Caco-2 (cell line): ENCODE measurements at places on chromosomes 11 and 22. TPM values are rescaled to one million over a fixed set of nuclear protein-coding genes. Genes with fewer than 3 reads are reported as not detected.

DNA sequence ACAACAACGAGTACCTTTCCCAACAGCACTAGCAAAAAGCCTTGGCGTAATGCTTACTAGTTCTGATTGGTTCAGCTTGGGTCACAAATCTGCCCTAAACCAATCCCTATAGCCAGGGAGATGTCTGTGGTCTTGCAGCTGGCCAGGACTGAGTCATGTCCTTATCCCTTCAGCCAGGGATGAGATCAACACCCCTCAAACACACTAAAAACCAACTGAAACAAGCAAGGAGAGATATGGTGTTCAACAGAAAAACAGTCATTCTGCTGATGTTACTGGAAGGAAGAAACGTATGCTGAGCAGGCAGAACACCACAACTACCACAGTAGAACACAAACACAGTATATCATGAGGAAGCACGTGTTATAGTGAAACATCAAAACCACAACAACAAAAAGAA is 375.6 kb downstream of the LARGE1 start:
- DNase-seq = no peak
- H3K4me3 ChIP-seq = no peak overlapping the region

GRCh38 chr22:29524442-29525191 is 28.9 kb downstream of the THOC5 start:
- peaks cover 10% of the 10 kb centered on the region for H3K36me3 ChIP-seq
- H3K4me1 ChIP-seq = no peaks in the 10 kb centered on the region; the same call in 1 of the 2 replicates
- H3K27ac ChIP-seq = peak overlapping the region; percentile 66

DNA sequence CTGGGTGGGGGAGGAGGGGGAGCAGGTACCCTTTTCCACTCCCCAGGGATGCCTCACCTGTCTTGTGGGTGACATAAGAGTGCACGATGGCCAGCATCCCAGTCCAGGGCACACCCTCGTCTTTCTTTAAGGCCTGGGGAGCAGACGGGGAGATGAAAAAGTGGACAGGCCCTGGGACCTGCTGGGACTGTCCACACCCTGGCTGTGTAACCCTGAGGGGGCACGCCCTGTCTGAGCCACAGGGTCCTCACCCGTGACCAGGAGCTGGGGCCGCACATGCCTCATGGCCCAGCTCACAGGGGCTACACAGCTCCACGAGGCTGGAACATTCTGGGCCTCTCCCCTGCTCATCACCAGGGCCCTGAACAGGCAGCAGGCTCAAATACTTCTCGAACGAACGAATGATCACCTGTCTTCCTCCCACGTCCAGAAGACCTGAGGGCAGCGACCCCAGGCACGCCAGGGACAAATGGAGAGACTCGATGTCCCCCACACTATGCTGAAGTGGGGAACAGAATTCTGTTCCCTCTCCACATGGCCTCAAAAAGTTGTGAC is 123.9 kb downstream of the PHF21B start:
- no peaks in the 10 kb centered on the region for H3K27me3 ChIP-seq
- no peaks in the 10 kb centered on the region for H3K4me1 ChIP-seq
- DNase-seq = no peak
- no peak overlapping the region for H3K4me3 ChIP-seq

GRCh38 chr11:96263238-96263763 is 79.7 kb downstream of the MAML2 start:
- no peak for DNase-seq
- peak overlapping the region; percentile 41 for H3K27ac ChIP-seq
- no peak overlapping the region for H3K4me3 ChIP-seq
- H3K36me3 ChIP-seq = no peaks in the 10 kb centered on the region
- H3K27me3 ChIP-seq = no peaks in the 10 kb centered on the region
- H3K4me1 ChIP-seq = peaks cover 23% of the 10 kb centered on the region

DNA sequence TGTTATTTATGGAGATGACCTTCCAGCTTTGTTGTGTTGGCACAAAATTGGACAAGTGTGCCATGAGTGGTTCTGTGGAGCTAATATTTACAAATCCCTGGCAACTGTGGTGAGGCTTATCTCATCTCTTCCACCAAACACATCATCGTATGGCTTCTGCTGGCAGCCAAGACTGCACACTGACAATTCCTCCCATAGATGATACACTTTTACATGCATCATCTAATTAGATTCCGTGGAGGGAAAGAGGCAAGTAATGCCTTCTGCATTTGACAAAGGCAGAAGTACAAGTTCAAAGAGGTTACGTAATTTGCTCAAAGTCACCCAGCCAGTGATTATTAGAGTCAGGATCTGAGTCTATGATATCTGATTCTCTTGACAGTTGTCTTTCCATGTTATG is 62.7 kb upstream of the KIRREL3 start:
- no peaks in the 10 kb centered on the region for H3K4me1 ChIP-seq
- no peaks in the 10 kb centered on the region for H3K36me3 ChIP-seq
- no peaks in the 10 kb centered on the region; the same call in none of the 2 replicates for H3K27me3 ChIP-seq
- H3K27ac ChIP-seq = no peak overlapping the region
- H3K4me3 ChIP-seq = no peak overlapping the region

GRCh38 chr11:95595973-95596489 is 193.6 kb downstream of the FAM76B start:
- H3K4me1 ChIP-seq = no peaks in the 10 kb centered on the region
- no peak overlapping the region for H3K27ac ChIP-seq
- H3K27me3 ChIP-seq = no peaks in the 10 kb centered on the region; the same call in 1 of the 2 replicates
- H3K36me3 ChIP-seq = no peaks in the 10 kb centered on the region
- no peak overlapping the region for H3K4me3 ChIP-seq

The UBQLN3 gene
- total RNA-seq = not detected in 2 replicates
